ENCODE measurements at places on chromosomes 12 and 14.

DNA sequence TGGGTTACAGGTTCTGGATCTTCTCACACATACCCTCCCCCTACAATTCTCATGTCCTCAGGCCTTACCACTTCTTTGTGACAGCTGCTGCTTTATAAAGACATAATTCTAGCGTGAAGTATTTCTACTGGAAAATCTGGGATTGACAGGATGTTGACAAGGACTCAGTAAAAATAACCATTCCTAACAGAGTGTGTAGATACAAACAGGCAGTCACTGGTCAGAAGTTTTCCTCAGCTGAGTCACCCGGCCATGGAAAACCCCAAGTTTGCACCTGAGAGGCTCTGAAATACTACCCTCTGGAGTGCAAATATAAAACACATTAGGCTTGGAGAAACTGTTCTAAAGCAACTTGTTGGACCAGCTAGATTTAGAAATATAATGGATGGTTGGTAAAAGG, 54.4 kb downstream of the SPPL3 start:
- peak; percentile 60 for DNase-seq

DNA sequence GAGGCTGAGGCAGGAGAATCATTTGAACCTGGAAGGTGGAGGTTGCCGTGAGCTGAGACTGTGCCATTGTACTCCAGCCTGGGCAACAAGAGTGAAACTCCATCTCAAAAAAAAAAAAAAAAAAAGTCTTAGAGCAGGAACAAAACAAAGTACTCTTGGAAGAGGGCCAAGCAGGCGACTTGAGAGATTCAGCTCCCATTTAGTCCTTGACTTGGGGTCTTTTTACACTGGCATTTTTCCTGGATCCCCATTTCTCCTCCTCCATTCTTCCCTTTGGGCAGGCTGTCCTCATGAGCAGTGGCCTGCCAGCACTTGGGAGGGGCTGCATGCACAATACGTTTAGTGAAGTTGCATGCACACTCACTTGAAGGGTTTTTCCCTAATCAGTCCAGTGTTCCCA, 72.9 kb downstream of the C14orf132 start:
- no peak for DNase-seq

DNA sequence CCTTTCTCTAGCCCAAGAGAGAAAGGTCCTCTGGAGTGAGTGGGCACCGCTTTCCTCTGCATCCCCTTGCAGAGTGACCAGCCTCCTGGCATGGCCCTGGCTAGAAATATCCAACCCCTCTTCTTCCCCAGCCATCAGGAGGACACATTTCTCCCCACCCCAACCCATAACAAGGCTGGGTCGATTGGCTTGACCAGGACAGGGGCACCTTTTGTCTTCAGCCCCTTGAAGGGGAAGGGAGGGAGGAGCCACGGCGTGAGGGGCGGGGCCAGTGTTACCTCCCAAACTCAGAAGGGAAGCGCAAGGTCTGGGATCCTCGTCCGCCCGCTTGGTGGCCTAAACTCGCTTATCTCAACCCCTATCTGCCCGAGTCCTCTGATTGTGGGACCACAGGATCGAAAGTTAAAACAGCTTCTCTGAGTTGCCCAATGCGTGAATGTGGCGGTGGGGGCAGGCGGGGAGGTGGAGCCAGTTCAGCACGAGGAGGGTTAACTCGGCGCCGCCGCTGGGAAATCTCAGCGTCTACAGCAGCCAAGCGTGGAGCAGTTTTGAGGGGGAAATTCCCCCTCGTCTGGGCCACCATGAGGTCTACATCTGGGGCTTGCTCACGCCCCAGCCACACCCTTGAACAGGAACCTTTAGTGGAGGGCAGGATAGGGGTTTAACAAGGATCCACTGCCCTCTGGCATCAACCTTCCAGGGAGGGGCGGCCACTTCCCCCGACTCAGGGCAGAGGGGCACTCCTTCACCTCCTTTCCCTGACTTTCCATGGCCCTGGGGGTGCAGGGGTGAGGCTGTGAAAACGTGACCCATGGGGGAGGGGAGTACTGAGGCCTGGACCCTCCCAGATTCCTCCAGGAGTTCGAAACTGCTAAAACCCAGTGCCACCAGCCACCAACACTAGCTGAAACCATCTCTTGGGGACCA, 795 bp downstream of the STAT6 start:
- DNase-seq: peak; percentile 48

DNA sequence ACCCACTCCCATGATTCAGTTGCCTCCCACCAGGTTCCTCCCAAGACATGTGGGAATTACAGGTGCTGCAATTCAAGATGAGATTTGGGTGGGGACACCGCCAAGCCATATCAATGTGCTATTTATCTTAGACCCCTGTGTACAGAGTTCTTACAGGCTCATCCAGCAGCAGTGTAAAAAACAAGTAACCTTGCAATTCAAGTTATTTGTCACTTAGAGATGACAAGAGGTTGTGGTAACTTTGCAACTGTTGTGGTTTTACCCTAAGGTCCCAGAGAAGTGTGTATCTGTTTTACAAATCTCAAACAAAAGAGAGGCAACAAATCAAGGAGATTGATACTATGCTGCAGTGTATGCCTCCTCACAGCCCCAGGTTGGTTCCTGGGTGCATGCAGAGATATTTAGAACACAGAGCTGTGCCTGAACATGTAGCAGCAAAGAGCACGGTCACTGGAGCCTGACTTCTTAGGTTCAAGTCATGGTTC, 11.5 kb upstream of the HELB start:
- no peak for DNase-seq

DNA sequence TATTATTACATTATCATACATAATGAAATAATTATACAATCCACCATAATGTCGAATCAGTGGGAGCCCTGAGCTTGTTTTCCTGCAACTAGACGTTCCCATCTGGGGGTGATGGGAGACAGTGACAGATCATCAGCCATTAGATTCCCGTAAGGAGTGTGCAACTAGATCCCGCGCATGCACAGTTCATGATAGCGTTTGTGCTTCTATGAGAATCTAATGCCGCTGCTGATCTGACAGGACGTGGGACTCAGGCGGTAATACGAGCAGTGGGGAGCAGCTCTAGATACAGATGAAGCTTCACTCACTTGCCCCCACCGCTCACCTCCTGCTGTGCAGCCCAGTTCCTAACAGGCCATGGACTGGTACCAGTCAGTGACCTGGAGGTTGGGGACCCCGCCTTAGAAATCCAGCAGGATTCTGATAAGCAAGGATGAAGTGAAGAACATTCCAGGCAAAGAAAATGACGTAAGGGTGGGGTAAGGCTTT, 204.6 kb downstream of the ETV6 start:
- no peak for DNase-seq

Data from RWPE1 (cell line).